ENCODE measurements at places on chromosomes 16 and 17. TPM values are rescaled to one million over a fixed set of nuclear protein-coding genes. Genes with fewer than 3 reads are reported as not detected.

CD300H gene
- total RNA-seq, result not detected

TMEM92 gene
- 0.89 TPM for total RNA-seq

MARCHF10 gene
- 3.7 TPM for total RNA-seq

TPSD1 gene
- total RNA-seq, result not detected

CCL4L2 gene
- not detected for total RNA-seq

ALOX12B gene
- not detected for total RNA-seq

C1QTNF8 gene
- total RNA-seq, result not detected

INO80E gene
- 56.8 TPM for total RNA-seq

ZACN gene
- total RNA-seq, result not detected

ZNF747 gene
- total RNA-seq, result 14.1 TPM

DNAAF1 gene
- total RNA-seq, result not detected

KRT39 gene
- not detected for total RNA-seq

TNP2 gene
- not detected for total RNA-seq

ARHGDIG gene
- total RNA-seq, result not detected

HSD11B2 gene
- not detected for total RNA-seq

MYO15A gene
- 1.4 TPM for total RNA-seq

HSPB9 gene
- total RNA-seq, result not detected

FBXL16 gene
- total RNA-seq, result 0.53 TPM

MSL1 gene
- total RNA-seq, result 50.3 TPM

ORAI3 gene
- total RNA-seq, result 65.9 TPM

MEIOB gene
- total RNA-seq, result not detected

TLCD2 gene
- 2.6 TPM for total RNA-seq

NECAB2 gene
- 0.86 TPM for total RNA-seq

DPEP3 gene
- total RNA-seq, result not detected

ABCC12 gene
- total RNA-seq, result not detected

KRT32 gene
- total RNA-seq, result 0.18 TPM

G6PC1 gene
- not detected for total RNA-seq

PRSS33 gene
- not detected for total RNA-seq

ABCA9 gene
- total RNA-seq, result 0.58 TPM

NPIPA3 gene
- total RNA-seq, result not detected

KRTAP2-1 gene
- not detected for total RNA-seq

DHX8 gene
- total RNA-seq, result 23.6 TPM

ADGRG3 gene
- not detected for total RNA-seq

EFCAB13 gene
- total RNA-seq, result 0.89 TPM

MT1F gene
- 6.2 TPM for total RNA-seq

HOXB1 gene
- total RNA-seq, result not detected

CTRB2 gene
- total RNA-seq, result not detected

OMG gene
- total RNA-seq, result not detected
